ENCODE measurements at places on chromosomes 1 and 21. TPM values are rescaled to one million over a fixed set of nuclear protein-coding genes. Genes with fewer than 3 reads are reported as not detected.

DNA sequence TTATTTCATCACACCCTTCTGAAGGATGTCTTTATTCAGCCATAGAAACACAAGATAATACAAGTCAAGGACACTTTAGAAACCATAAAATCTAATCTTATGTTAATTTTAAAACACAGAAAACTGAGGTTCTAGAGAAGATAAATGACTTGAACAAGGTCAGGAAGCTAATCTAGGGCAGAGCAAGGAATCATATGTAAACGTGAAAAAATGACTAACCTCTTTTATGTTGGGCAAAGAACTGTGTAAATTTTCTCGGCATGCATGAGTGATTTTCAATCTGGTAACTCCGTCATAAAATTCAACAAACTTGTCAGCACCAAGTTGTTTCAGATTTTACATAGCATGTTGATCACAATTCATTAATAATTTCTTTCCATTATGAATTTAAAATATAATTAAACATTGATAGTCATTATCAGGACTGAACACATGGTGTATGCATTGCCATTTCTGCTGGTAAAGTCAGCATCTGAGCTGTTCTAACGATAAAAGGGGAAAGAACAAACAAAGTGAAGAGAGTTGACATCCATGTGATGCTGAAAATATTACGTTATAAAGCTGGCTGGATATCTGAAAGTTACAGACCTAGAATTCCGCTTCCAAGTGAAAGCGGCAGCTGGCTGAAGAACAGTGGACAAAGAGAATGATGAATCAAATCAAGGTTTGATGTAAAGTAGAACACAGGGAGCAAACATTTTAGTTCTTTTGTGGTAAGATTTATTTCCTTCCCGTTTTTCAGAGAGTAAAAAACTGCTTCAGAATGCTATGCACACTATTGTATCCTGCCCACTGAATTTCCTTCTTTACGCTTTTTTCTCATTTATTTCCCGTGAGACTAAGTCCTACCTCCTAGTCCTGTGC is 1037.4 kb upstream of the TMPRSS15 start:
- H3K27me3 ChIP-seq, result no peaks in the 10 kb centered on the region
- no peaks in the 10 kb centered on the region for H3K4me1 ChIP-seq
- H3K4me3 ChIP-seq, result no peak overlapping the region
- H3K27ac ChIP-seq, result no peak overlapping the region
- H3K36me3 ChIP-seq, result no peaks in the 10 kb centered on the region

GRCh38 chr21:42151148-42151947 is 67.6 kb upstream of the ABCG1 start:
- DNase-seq, result no peak
- no peaks in the 10 kb centered on the region for H3K36me3 ChIP-seq
- no peak overlapping the region for H3K4me3 ChIP-seq
- H3K27ac ChIP-seq, result no peak overlapping the region
- H3K27me3 ChIP-seq, result peaks cover 8% of the 10 kb centered on the region
- H3K4me1 ChIP-seq, result peaks cover 3% of the 10 kb centered on the region

DNA sequence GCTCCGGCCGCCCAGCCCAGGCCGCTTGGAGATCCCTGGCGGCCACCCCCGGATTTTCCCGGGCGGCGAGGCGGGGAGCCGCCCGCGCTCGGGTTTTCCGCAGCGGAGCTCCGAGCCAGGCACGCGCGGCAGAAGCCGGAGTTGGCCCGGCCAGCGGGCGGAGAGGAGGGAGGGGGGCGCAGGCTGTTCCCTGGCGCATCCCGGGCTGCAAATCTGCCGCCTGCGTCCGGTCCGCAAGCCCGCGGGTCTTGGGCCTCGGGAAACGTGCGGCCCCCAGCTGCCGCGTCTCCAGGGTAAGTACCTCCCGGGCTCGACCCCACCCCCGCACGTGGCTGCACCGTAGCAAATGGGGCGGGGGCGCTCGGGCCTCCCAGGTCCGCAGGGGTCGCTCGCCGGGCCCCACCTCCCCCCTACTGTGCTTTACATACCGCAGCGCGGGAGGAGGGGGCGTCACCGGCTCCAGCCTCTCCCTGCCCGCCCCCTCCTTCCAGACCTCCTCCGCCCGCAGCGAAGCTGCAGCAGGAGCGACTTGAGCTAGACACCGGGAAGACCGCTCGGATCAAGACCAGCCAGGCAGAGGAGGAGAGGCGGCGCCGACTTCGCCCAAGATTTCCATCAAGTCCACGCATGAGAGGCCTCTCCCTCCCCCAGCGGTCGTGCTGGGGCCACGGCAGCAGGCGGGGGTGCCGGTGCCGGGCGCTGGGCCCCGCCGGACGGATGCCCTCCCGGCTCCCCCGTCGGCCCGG is 1.6 kb downstream of the TMEM200B start:
- no peak overlapping the region for H3K27ac ChIP-seq
- peak; percentile 32 for DNase-seq
- peaks cover 6% of the 10 kb centered on the region for H3K4me1 ChIP-seq
- peaks cover 12% of the 10 kb centered on the region for H3K27me3 ChIP-seq

GRCh38 chr21:24375201-24375600 is 1232.1 kb downstream of the MRPL39 start:
- no peaks in the 10 kb centered on the region for H3K36me3 ChIP-seq
- no peaks in the 10 kb centered on the region for H3K4me1 ChIP-seq
- H3K4me3 ChIP-seq, result no peak overlapping the region
- peak; percentile 4 for DNase-seq

- no peaks in the 10 kb centered on the region for H3K27me3 ChIP-seq
- H3K4me3 ChIP-seq, result no peak overlapping the region
These were observed 586.0 kb downstream of the PTBP2 start for GRCh38 chr1:97307568-97307967.

DNA sequence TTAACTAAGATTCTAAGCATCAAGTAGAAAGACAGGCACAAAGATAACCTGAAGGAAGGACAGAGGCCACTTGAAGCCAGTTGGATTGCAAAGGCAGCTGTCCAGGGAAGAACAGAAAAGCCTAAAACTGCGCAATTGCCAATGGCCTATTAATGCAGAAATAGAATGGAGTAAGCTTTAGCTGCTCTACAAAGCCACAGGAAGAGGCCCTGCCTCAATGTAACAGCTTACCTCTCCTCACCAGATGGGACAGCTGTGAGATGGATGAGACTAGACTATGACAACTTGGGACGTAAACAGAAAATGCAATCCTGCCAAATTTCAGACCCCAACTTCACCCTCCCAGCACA is 176.5 kb downstream of the EIF4G3 start:
- peaks cover 2% of the 10 kb centered on the region for H3K27me3 ChIP-seq
- no peak overlapping the region for H3K4me3 ChIP-seq
- H3K36me3 ChIP-seq, result no peaks in the 10 kb centered on the region
- peaks cover 2% of the 10 kb centered on the region for H3K4me1 ChIP-seq
- H3K27ac ChIP-seq, result no peak overlapping the region

DNA sequence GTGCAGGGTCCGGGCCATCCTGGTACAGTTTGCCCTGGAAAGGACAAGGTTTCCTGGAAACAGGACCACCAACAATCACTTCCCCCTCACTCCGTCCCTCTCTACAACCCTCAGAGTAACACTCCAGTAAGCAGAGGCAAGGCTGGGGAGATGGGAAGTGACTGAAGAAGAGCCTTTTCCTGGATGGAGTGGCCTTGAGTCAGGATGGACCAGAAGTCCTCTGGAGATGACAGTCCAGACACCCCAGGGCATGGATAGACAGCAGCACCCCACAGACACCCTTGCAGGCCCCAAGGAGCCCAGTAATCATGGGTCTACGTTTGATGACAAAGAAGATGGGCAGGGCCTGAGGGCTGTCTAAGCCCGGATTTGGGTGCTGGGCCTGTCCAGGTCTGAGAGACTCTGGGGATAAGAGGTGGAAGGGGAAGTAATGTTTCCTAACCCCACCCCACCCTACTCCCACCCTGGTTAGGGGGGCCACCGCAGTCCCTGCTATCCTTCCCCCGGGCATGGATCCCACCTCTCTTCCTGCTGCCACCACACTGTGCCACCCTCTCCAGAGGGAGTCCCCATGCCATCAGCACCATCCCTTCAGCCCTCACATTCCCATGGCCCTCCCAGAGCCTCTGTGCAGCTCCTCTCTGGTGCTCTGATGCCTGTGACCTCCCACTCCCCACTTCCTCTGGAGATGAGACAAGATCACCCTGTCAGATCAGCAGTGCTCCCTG is 7.2 kb upstream of the S100A8 start:
- H3K4me3 ChIP-seq, result no peak overlapping the region
- H3K27ac ChIP-seq, result no peak overlapping the region
- H3K36me3 ChIP-seq, result no peaks in the 10 kb centered on the region
- peaks cover 4% of the 10 kb centered on the region for H3K27me3 ChIP-seq
- DNase-seq, result no peak

DNA sequence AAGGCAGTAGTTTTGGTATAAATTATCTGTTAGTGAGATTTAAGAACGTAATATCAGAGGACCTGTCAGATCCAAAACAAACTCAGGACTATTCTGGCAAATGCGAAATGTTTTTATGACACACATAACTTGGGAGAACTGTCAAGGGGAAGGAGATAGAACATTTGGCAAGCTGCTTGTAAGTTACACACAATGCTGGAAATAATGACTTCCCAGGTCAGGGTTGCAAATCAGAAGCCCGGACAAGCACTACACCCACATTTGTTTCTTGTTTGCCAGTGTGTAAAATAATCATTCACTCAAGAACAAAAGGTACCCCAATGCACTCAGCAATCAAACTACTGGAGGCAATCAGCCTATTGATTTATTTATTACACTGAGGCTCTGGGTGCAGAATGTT is 354.7 kb downstream of the KCNH1 start:
- DNase-seq, result no peak
- H3K4me1 ChIP-seq, result no peaks in the 10 kb centered on the region
- peaks cover 1% of the 10 kb centered on the region for H3K27me3 ChIP-seq
- H3K36me3 ChIP-seq, result no peaks in the 10 kb centered on the region
- H3K27ac ChIP-seq, result no peak overlapping the region
- no peak overlapping the region for H3K4me3 ChIP-seq

ARHGAP30 gene
- 0.23 TPM for total RNA-seq

IGSF21 gene
- total RNA-seq, result 4.4 TPM
